ENCODE measurements at places on chromosomes 7 and 10.

GRCh38 chr7:129615018-129615417 lies 3.5 kb downstream of the NRF1 start:
- no peak for DNase-seq

GRCh38 chr10:111705021-111705420 lies 478.5 kb downstream of the GPAM start:
- no peak for DNase-seq

DNA sequence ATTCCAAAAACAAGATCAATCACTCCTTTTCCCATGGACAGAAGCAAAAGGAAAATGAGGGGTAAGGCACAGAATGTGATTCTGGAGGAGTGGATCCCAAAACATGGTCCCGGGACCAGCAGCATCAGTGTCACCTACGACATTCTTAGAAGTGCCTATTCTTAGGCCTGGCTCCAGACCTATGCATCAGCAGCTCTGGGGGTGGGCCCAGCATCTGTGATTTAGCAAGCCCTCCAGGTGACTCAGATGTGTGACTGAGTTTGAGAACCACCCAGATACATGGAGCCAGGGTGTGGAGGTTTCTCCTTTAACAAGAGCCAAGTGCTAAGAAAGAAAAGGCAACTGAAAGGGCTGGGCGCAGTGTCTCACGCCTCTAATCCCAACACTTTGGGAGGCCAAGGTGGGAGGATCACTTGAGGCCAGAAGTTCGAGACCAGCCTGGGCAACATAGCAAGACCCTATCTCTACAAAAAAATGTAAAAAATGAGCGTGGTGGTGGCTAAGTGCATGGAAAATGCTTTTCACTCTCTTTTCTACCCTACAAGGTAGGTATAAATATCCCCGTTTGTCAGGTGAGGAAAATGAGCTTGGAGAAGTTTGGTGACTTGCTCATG lies 17.1 kb upstream of the ARPC1A start:
- DNase-seq, result no peak

- DNase-seq, result no peak
Observed at GRCh38 chr10:129605266-129605985, 138.4 kb downstream of the MGMT start.

GRCh38 chr7:76241141-76241540 lies 39.4 kb downstream of the SRRM3 start:
- no peak for DNase-seq

GRCh38 chr10:70306886-70307520 lies 23.2 kb upstream of the NPFFR1 start:
- DNase-seq, result no peak

DNA sequence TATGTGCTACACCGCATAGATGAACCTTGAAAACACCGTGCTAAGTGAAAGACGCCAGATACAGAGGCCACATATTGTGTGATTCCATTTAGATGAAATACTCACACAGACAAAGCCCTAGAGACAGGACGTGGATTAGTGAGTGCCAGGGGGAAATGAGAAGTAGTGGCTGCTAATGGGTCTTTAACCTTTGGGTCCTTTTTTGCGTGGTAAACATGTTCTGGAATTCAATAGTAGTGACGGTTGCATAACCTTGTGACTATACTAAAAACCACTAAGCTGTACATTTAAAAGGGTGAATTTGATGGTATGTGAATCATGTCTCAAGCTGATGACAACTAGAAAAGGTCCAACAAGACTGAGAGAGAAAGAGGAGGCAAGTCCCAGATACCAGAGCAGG lies 15.6 kb downstream of the SMKR1 start:
- no peak for DNase-seq

- no peak for DNase-seq
Observed at GRCh38 chr7:102050864-102051460, 233.5 kb downstream of the CUX1 start.

DNA sequence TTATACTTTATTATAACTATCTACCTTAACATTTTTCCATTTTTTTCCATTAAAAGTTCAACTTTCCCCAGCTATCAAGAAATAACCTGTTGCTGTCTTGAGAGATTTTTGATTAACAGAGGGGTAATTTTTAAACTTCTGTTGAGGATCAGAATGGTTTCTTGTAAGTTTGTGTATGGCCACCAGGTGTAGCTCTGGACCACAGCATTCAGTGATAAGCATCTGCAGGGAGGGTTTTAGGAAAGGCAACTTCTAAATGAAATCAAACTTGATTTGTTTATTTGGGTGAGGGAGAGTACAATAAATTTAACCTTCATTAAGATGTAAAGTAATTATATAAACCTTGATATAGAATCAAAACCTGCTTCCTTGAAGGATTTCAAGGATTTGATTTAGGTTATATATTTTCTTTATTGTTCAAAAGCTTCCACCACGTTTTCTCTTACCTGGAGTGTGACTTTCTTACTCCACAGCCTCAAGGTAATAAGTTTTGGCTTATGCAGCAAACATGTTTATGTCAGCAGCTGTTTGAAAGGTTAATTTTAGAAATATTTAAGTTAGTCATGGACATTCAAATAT lies 153.3 kb downstream of the STK31 start:
- no peak for DNase-seq

- no peak for DNase-seq
Observed at GRCh38 chr10:104908581-104908980, 267.5 kb downstream of the SORCS3 start.

GRCh38 chr7:98553666-98554065 lies 63.4 kb upstream of the NPTX2 start:
- DNase-seq, result no peak

GRCh38 chr10:37700886-37701780 lies 156.3 kb downstream of the ZNF248 start:
- DNase-seq, result no peak

GRCh38 chr7:27435461-27435860 lies 192.9 kb downstream of the EVX1 start:
- DNase-seq, result no peak

All from activated CD8-positive, alpha-beta memory T cell treated with anti-CD3 and anti-CD28 coated beads for 48 hours (primary cell).